ENCODE measurements at places on chromosomes 3 and 15.

DNA sequence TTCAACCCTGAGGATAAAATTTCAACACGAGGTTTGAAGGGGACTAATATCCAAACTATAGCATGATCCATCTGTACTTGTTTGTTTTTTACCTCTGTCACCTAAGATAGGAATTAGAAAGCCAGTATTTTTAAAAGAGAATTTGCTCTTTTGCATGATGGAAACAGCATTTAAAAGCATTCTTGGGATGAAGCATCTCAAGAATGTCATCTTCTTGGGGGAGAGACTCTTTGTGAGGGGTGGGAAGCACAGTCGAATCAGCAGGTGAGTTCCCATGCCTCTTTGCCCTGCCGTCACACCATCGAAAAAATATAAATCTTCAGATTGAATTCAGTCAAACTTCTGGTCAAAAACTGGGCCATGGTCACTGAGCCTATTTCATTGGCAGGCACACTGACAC is 55.3 kb upstream of the BCHE start:
- DNase-seq: no peak

DNA sequence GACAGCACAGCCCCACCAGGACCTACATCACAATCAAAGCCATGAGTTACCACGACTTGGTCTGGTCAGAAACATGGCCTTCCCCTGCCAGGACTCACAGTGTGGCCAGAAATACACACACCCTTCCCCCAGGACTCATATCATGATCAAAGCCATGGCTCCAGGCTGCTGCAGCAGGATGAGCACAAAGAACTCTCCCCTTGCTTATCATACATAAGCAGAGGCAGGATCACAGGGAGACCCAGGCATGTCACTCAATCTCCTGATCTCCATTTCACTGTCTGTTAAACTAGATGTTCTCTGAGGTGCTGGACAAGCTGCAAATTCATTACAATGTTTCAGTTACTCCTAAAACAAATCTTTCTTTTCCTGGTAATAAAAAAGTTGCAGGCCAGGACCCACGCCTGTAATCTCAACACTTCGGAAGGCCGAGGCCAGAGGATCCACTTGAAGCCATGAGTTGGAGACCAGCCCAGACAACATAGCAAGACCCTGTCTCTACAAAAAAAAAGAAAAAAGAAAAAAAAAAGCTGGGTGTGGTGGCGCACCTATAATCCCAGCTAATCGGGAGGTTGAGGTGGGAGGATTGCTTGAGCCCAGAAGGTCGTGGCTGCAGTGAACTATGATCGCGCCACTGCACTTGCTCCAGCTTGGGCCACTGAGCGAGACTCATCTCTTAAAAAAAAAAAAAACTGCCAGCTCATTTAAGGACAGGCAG is 1.2 kb downstream of the PFKFB4 start:
- no peak for DNase-seq

- no peak for DNase-seq
Measured at GRCh38 chr3:11603628-11604027, 40.1 kb downstream of the VGLL4 start.

GRCh38 chr15:42421376-42421775 is 62.1 kb downstream of the CAPN3 start:
- no peak for DNase-seq

DNA sequence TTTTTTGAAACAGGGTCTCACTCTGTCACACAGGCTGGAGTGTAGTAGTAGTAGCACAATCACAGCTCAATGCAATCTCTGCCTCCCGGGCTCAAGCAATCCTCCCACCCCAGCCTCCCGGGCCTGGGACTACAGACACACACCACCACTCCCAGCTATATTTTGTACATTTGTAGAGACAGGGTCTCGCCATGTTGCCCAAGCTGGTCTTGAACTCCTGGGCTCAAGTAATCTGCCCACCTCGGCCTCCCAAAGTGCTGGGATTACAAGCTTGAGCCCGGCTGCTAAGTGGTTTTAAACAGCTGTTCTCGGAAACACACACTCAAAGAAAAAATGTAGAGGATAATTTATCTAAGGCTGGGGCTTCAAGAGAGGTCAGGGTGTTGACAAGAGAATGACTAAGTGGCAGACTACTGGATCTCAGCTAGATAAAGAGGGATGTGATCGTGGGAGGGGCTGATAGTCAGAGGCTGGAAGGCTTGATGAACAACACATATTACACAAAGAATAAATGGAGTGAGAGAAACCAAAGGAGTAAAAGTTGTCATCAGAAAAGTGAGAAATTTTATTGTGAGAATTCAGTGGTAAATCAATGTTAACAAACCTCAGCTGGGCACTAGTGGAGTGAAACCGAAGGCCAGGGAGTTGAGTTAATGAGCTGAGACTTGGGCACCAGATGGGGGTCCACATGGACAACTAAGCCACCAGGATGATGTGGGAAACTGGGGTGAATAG is 6.7 kb downstream of the CCR5AS start:
- DNase-seq: no peak

GRCh38 chr3:167733961-167734497 is 663 bp downstream of the PDCD10 start:
- DNase-seq: peak; percentile 41

DNA sequence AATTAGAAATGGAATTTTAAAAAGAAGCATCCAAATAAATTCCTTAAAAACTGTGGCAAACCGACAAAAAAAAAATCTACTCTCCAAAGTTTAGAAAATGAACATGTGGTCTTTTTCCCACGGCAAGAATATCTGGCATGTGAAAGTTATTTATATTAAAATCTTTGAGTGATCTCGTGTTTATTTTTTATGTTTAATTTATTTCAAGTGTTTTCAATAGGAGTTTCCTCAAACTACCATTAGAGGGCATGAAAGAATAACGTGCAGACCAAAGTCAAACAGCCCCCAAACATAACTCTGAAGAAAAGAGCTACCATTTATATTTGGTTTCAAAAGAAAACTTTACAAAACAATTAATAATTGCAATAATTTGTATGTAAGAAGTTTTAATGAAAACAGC is 286.4 kb downstream of the ZIC4 start:
- no peak for DNase-seq

- DNase-seq: no peak
Measured at GRCh38 chr3:135556174-135556573, 409.4 kb upstream of the PPP2R3A start.

DNA sequence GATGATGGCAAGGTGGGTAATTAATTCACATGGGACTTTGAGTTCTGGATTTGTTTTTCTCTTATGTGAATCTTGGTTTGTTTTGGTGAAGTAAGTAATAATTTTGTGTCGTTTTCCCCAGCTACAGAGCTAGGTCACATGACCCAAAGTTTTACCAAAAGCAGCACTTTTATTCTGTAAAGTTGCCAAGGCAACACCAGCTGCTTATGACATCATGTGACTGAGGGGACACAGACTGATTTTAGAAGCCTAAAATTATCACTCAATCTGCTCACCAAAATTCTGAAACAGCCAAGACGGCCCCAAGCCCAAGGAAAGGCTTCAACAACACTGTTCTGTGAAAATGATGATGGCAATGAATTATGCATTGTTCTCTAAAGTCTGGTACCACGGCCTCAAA is 63.9 kb downstream of the MEX3B start:
- no peak for DNase-seq

GRCh38 chr15:58312031-58312430 is 119.8 kb upstream of the LIPC start:
- DNase-seq: no peak

- DNase-seq: no peak
Measured at GRCh38 chr15:33844597-33844996, 123.7 kb upstream of the CHRM5 start.

GRCh38 chr3:194984622-194985021 is 286.3 kb downstream of the XXYLT1 start:
- DNase-seq: no peak

DNA sequence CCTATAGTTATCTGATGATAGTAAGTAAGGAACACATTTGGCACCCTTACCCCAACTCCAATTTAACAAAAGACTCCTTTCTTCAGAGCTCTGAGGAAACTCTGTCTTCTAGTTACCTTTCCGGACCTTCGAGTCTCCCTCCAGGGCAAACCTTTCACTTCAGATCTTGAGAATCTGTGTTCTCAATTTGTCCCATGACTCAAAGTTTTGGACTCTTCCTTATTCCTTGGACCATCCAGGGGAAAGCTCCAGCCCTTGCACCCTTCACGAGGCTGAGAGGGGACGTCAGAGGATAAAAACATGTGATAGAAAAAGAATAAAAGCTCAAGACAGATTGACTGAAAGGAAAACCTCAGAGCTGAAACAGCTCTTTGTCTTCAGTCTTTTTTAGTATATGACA is 76.9 kb downstream of the CTNNB1 start:
- DNase-seq: no peak
